HFFc6 (cell line): ENCODE measurements at places on chromosomes 3 and 15. TPM values are rescaled to one million over a fixed set of nuclear protein-coding genes. Genes with fewer than 3 reads are reported as not detected.

Gene C3orf70
- 0.07 to 0.11 TPM (median 0.08 TPM) in 3 replicates for total RNA-seq

Gene SLC22A13
- 0.13 to 0.25 TPM in 2 of 3 replicates, not detected in the other for total RNA-seq

Gene ADGRG7
- not detected in 3 replicates for total RNA-seq

Gene CX3CR1
- not detected in 3 replicates for total RNA-seq

Gene IL20RB
- total RNA-seq, result 0.51 and 1.2 TPM in 2 replicates

Gene CCR2
- total RNA-seq, result not detected in 2 replicates

Gene GOLGA8S
- total RNA-seq, result 0.06 to 0.08 TPM in 2 of 3 replicates, not detected in the other

Gene TMCO5A
- not detected in 3 replicates for total RNA-seq

Gene CYP19A1
- not detected in 3 replicates for total RNA-seq

Gene BFSP2
- total RNA-seq, result not detected in 3 replicates

Gene SLCO3A1
- 6.8 to 17.0 TPM (median 8.5 TPM) in 3 replicates for total RNA-seq

Gene ARNT2
- total RNA-seq, result 3.3 to 16.6 TPM (median 4.1 TPM) in 3 replicates

Gene PTPN9
- 30.8 to 36.3 TPM (median 32.6 TPM) in 3 replicates for total RNA-seq
